ENCODE measurements at places on chromosomes 6 and 20.

DNA sequence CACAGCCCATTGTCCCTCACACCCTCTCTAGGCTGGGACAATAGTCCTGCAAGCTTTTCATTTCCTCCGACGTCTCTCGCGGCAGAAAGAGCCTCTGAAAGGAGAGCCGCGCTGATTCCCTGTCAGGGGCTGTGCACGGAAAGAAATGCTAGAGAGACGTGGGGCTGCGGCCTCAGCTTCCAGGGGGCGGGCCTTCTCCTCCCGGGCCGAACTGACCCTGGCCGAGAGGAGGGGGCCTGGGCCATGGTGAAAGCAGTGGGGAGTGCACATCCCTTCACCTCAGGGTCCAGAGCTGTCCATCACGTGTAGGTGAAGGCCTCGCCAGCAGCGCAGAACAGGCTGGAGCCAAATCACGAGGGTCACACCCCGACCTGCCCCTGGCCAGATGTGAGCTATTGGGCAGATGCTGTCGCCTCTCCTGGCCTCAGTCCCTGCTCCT is 220.4 kb downstream of the TAF4 start:
- no peak for DNase-seq

DNA sequence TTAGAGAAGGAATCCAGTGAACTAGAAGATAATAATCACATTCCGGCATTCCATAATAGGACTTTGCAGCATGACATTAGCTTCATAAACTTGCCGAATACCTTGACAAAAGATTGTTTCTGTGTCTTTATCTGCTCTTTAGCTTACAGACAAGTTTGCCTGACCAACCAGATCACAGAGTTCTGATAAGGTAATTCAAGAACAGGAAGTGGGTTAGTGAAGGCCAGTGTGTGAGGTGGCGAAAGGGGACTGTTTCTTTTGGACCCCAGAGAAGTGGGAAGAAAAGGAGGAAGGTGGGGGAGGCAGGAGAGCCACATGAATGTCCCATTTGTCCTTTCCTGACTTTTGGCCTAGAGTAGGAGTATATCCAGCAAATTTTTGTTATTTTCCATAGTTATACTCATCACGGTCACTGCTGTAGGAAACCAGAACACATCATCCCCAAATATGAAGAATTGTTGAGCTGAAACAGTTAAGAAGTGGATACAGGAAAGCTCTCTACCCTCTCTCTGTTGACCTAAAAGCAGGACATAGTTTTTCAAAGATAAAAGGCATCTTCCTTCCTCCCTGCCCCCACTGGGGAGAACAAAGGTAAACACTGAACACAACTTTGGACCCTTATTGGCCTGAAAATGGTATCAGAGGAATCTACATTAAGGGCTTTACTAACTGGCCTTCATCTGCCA is 72.4 kb upstream of the TNFAIP3 start:
- DNase-seq, result no peak

DNA sequence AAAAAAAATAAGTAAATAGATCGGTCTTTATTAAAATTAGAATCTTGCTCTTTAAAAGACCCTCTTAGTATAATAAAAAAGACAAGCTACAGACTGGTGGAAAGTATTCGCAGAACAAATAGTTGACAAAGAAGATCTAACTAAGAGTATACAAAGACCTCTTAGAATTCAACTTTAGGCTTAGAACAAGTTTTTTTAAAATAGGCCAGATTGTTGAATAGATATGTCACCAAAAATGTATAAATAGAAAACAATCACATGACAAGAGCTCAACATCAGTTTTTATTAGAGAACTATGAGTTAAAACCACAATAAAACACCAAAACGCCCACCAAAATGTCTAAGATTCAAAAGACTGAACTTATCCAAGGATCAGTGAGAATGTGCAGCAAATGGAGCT is 632.7 kb upstream of the PTCHD4 start:
- DNase-seq, result no peak

- DNase-seq, result no peak
These were observed 1019.5 kb upstream of the CITED2 start for GRCh38 chr6:140393665-140394540.

GRCh38 chr6:7728855-7729590 is 3.1 kb downstream of the BMP6 start:
- DNase-seq, result no peak

DNA sequence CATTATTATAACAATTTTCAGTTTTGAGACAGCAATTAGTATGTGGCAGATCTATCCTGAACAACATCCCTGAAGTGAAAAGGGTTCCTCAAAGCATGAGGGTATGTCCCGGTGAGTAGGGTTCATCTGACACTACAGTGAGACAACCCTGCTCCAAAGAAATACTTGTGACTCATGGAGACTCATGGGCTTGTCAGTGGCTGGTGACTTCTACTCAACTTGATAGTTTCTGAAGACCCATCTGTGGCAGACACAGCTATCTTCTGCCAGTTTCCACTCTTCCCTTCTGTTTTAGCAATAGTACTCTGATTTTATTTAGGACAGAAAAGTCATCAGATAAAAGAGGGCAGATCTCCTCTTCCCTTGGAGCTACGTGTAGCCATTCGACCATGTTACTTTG is 41.4 kb downstream of the MAP3K7 start:
- DNase-seq, result no peak

DNA sequence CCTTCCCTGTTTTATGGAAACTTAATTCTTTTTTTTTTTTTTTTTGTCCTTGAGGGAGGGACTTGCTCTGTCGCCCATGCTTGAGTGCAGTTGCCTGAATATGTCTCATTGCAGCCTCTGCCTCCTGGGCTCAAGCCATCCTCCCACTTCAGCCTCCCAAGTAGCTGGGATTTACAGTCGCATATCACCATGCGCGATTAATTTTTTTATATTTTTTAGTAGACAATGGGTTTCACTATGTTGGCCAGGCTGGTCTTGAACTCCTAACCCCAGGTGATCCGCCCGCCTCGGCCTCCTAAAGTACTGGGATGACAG is 654 bp downstream of the TMEM14C start:
- DNase-seq, result no peak

DNA sequence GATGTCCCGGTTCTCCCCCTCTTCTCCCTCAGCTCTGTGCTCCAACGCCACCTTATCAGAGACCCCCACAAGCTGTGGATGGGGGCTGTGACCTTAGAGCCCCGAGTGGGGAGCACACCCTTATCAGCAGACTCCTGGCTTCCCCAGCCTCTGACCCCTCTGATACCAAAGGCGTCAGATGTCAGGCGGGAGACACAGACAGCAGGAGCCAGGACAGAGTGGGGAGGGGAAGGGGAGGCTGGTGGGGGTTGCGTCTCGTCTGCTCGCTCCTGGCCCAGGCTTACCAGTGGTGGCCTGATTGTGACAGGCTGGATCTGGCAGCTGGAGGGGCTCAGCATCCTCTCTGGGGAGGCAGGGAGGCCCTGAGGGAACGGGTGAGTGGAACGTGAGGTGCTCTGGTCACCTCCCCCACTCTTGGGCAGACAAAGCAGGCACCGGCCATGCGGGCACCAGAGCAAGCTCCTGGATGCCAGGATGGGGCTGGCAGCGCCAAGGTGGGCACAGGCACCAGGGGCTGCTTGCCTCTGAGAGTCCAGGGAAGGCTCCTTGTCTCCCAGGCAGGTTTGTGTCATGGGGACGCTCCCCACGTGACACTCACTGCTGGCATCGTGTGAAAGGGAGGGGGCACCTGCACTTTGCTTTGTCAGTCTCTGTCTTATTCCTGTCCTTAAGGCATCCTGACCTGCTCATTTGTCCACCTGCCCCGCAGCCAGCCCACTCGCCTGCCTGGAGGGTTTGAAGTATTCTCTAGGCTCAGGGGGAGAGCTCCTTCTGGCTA is 27.8 kb upstream of the GATA5 start:
- DNase-seq, result no peak

DNA sequence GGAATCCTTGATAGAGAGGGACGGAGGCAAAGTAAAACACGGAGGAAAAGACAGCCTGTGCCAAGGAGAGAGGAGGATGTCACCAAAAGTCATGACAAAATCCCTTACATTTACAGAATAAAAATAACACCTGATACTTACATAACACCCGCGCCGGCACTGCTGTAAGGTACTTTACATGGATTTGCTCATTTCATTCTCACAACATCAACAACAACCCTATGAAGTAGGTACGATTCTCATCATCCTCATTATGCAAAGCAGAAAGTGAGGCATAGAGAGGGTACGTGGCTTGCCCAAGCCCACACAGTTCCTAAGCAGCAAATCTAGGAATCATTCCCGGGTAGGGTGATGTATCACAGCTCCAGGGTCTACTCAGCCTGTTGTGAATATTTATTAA is 67.6 kb upstream of the NFATC2 start:
- no peak for DNase-seq

- DNase-seq, result no peak
These were observed 102.8 kb downstream of the MOXD1 start for GRCh38 chr6:132298344-132298949.

- no peak for DNase-seq
These were observed 17.3 kb downstream of the GABRR2 start for GRCh38 chr6:89297695-89298351.

DNA sequence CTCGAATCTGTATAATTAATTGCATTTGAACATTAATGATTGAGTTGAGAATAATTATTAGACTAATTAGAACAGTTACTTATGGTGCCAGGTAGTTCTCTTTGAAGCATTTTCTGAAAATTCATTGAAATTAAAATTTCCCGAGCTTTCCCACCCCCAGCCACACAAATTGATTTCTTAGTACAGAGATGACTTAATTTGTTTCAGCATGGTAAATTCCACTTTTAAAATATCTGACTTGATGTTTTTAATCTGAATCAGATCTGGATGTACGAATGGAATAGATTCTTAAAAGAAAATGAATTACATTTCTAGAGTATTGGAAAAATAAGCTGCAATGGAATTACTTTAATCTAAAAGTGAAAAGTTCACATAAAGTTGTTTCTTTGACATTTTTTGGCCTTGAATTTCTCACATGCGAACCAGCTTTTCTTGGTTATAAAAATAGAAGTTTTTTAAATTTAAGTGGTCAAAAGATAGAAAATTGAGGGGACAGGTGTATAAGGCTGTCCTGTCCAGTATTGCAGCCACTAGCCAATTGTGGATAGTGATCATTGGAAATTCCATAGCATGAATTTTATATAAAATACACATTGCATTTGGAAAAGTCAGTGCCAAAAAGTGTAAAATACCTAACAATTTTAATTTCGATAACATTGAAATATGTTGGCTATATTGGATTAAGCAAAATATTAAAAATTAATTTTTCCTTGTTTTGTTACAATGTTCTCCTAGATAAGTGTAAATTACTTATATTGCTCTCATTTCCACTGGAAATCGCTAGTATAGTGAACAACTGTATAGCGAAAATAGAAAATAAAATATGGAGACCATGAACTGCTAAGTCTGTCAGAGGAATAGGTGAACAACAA is 102.9 kb downstream of the OR2B2 start:
- DNase-seq, result no peak

GRCh38 chr6:155120034-155120433 is 124.9 kb downstream of the TIAM2 start:
- DNase-seq, result no peak

DNA sequence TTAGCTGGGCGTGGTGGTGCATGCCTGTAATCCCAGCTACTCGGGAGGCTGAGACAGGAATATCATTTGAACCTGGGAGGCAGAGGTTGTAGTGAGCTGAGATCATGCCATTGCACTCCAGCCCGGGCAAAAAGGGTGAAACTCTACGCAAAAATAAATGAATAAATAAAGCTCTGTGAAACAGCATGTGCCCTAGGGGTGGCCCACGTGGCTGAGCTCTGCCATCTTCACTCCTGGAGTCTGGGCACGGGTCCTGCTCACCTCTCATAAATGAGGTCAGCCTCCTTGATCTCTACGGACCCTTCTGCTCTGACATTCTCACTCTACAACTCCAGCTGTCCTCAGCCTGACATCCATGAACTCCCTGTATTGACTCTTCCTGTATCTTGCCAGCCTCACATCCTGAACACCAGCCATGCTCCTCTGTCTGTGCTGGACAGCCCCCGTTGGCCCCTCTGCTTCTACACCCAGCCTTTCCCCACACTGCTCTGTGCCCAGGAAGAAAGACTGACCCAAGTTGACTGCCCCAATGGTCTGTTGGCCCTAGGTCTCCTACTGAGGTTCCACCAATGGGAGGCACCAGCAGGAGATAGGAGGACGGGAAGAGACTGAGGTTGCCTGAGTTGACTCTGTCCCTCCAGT is 21.9 kb downstream of the CPNE5 start:
- no peak for DNase-seq

GRCh38 chr6:108751282-108751681 is 96.9 kb upstream of the ARMC2 start:
- no peak for DNase-seq

GRCh38 chr6:24918641-24919055 is 17.1 kb downstream of the RIPOR2 start:
- DNase-seq, result peak; percentile 25

- no peak for DNase-seq
These were observed 66.8 kb upstream of the PTCHD4 start for GRCh38 chr6:48177786-48178185.

GRCh38 chr6:153160221-153160620 is 29.1 kb upstream of the RGS17 start:
- no peak for DNase-seq

GRCh38 chr6:7417684-7418083 is 28.1 kb downstream of the RIOK1 start:
- DNase-seq, result no peak

DNA sequence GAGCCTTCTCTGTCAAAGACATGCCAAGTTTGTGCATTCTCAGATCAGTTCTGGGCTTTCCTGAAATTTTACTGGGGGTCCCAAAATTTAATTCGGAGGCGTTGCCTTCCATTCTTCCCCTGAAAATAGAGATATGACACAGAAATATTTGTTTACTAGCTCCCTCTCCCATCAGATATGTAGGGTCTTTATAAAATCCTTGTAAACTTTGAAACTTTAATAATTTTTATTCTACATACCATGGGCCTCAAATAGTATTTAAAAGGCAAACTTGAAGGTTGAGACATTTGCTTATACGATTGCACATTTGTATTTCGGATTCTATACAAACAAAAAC is 54.6 kb downstream of the IL20RA start:
- no peak for DNase-seq

DNA sequence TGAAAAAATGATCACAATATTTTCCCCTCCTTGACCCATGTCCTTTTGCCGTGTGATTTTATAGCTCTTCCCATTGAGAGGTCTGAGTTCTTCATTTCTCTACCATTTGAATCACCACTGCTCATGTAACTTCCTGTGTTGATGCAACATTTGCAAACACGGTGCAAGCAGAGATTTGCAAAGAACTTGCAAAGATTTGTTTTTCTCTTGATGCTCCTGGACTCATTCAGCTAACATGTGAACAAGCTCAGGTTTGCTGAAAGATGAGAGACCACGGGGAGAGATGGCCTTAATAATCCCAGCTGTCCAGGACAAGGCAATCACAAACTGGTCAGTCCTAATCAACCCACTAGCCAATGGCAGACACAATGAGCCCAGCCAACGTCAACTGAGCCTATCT is 8.6 kb downstream of the VNN2 start:
- DNase-seq, result no peak

- no peak for DNase-seq
These were observed 5.0 kb downstream of the CEP162 start for GRCh38 chr6:84222426-84222825.

DNA sequence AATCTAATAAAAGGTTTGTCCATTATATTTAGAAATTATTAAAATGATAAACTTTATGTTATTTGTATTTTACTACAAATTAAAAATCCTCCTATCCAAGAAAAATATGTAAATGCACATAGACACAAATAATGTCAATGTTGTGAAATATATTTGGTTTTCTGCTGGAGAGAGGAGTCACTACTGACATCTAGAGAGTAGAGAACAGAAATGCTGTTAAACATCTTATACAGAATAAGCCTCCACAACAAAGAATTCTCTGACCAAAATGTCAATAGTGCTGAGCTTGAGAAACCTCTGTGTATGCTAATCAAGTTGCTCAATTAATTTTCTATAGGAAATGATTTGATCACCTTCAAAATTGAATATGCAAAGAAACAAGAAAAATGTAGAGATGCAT is 12.4 kb downstream of the HTR1B start:
- no peak for DNase-seq
